Hepatic stellate cell (primary cell): ENCODE measurements at places on chromosomes 7 and 10.

DNA sequence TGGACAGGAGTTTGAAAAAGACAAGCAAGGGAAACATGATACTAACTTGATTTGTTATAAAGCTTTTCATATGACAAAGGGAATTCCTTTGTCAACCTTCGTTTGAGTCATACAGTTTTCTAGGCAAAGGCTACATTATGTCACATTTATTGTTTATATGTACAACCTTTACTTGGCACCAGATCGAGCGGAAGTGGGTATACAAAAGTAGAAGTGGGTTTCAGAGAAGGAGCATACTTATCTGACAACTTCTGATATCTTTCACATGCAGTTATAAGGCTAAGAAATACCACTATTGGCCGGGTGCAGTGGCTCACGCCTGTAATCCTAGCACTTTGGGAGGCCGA lies 11.0 kb downstream of the STMP1 start:
- DNase-seq = no peak

DNA sequence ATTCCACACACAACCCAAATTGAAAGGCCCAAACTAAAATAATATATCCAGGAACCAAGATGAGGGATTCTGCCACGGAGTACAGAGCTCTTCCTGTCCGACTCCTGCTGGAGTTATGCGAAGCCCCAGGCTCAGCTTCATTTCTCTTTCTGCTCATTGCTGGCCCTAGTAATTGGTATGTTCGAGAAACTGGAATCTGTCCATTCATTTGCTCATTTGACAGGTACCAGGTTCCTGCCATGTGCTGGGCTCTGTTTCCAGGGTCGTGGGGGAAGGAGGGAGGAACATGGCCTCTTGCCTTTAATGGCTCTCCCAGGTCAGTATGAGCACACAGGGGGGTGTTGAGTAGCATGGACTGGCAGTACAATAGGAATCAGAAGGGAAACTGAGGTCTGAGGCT lies 179.2 kb upstream of the SHH start:
- DNase-seq = no peak

- no peak for DNase-seq
Observed at GRCh38 chr10:96358851-96359540, at the start of gene OPALIN. OPALIN (minus strand) TSS chr10:96359002; CDS start chr10:96358896, 106 bp downstream.

DNA sequence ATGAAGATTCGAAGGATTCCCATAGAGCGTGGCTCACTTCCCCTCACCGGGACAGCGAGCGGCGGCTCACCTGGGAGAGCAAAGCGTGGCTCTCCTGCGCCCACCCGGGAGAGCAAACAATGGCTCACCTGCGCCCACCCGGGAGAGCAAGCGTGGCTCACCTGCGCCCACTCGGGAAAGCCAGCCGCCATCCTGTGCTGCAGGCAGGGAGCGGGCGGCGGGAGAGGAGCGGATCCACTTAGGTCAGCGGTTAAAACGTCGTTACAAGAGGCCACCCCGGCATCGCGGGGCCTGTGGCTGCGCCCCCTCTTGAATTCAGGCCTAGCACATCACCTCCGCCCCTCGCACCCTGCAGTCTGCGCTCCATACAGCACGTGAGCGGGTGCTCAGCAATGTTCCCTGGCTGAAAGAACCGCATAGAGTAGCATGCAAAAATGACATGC lies 461 bp upstream of the FIGNL1 start:
- DNase-seq = no peak
